ENCODE measurements at places on chromosomes 7 and 10.
A peak's percentile ranks its signal among the peaks of the same experiment; 100 is the strongest.

GRCh38 chr10:133391761-133392518 is 2.0 kb upstream of the MTG1 start:
- DNase-seq, result no peak

- DNase-seq, result no peak
These were observed 95.2 kb downstream of the VIPR2 start for GRCh38 chr7:159049266-159050025.

DNA sequence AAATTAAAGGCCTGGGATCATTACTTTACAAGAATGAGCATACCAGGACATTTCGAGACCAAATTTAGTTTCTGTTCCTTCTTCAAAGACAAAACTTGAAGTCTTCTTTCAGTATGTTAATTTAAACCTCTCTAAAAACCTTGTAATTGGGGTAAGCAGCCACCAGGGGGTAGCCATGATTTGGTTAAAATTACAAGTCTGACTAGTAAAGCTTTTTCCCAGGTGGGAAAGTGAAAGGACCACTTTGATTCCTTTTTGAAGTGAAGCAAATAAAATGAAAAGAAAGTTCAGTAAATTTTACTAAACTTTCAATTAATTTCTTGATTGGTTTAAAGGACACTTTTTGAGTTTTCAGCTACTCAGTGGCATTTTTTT is 294.3 kb downstream of the BBS9 start:
- no peak for DNase-seq

- DNase-seq, result no peak
These were observed 13.5 kb upstream of the PRPS1L1 start for GRCh38 chr7:18041191-18041590.

DNA sequence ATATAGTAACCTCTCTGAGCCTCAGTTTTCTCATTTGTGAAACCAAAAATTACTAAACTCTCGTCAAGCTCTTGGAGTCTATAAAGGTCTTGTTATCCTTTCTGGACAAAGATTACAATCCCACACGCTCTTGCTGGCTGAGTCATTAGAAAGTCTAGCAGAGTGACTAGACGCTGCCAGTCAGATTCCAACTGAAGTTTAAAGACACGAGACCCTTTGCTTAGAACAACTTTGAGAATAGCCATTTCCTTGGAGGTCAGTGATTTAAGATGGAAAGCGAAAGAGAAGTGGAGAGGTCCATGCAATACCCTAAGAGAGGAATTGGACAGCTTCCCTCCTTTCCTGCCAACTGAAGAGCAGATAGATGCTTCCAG is 119.5 kb downstream of the APBB1IP start:
- no peak for DNase-seq

GRCh38 chr10:5095687-5096086 is 1.5 kb downstream of the AKR1C3 start:
- DNase-seq, result no peak

GRCh38 chr7:113606325-113606724 is 312.5 kb downstream of the PPP1R3A start:
- no peak for DNase-seq

- no peak for DNase-seq
These were observed 201.2 kb upstream of the CELF2 start for GRCh38 chr10:10816447-10816846.

- DNase-seq, result peak; percentile 49
These were observed 86.1 kb upstream of the DNAJB6 start for GRCh38 chr7:157250605-157251228.

Measured in kidney capillary endothelial cell (primary cell).